Activated naive CD8-positive, alpha-beta T cell treated with anti-CD3 and anti-CD28 coated beads, Interleukin-2, amount 50 U/mL, for 16 hours (primary cell): ENCODE measurements at places on chromosomes 4 and X.

- DNase-seq, result no peak
Observed at GRCh38 chr4:16684097-16684496, 214.3 kb downstream of the LDB2 start.

DNA sequence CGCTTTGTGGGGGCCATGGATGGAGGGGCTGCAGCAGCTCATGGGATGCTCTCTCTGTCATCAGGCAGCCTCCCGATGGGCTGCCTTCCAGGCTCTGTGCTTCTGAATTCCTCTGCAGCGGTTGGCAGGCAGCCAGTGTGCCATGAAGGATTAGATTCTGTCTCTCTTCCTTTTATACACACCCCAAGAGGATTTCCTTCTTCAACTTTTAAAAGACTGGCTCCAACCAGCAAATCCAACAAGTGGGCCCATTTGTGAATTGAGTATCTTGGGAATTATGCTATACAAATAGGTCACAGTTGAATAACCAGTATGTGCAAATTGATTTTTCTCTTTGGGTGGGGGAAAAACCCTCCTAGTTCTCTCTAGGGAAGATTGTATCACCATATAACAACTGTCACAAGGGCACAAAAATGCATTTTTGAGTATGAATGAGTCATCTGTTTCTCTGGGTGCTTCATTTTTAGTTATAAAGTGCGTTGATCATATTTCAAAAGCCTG is 96.8 kb upstream of the FAT1 start:
- no peak for DNase-seq

- DNase-seq, result no peak
Observed at GRCh38 chr4:38190717-38191178, 230.6 kb downstream of the PTTG2 start.

DNA sequence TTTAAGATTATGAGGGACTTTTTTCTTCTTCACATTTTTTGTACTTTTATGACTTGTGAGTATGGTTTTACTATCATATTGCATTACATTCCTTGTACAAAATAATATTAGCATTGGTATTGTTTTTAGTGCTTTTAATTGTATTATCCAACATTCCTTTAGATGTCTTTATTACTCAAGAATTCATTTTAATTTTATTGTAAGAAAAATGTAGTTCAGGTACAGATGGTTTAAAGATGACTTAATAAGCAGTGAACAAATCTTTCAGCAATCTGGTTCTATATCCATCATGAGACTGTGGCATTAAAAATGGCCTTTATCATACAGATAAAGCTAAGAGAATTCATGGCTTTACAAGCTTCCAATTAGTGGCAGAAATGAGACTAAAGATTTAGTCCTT is 191.6 kb downstream of the ANTXR2 start:
- no peak for DNase-seq

GRCh38 chr4:166301266-166301665 is 428.2 kb downstream of the TLL1 start:
- no peak for DNase-seq

- DNase-seq, result no peak
Observed at GRCh38 chr4:131370846-131371245, 1778.2 kb upstream of the PCDH10 start.

GRCh38 chrX:42869659-42870476 is 91.9 kb upstream of the PPP1R2C start:
- DNase-seq, result no peak

GRCh38 chr4:15162465-15163283 is 160.4 kb downstream of the CPEB2 start:
- DNase-seq, result no peak

- no peak for DNase-seq
Observed at GRCh38 chr4:181083757-181084361, 1159.3 kb upstream of the TENM3 start.

DNA sequence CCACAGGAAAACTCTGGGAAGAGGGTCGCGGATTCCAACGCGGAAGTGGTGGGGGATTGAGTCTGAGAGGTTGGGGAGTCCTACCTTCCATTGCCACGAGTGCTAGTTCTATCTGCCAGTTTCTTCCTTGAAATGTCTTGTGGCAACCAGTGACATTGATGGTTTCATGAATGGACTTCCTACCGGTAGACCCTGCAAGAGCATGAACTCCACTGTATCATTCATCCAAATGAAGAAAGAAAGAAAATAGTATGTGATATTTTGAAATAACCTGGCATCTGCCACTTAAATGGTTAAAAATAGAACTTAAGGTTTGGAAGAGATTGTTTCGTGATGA is 1.1 kb upstream of the SLC10A7 start:
- no peak for DNase-seq

DNA sequence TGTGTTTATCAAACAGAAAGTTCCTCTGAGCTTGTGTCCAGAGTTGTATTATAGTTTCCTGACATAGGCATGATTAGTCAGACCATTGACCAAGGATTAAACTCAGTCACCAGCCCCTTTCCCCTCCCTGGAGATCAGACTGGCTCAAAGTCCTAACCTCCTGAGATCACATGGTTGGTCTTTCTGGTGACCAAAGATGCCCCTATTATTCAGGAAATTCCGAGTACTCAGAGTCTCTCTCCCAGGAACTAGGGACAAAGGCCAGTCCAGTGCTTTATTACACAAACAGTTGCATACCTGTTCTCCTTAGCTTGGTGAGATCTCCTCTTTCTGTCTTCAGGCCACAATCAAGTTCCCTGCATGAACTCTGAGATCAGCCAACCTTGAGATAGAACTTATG is 14.5 kb upstream of the ENPP6 start:
- DNase-seq, result no peak

DNA sequence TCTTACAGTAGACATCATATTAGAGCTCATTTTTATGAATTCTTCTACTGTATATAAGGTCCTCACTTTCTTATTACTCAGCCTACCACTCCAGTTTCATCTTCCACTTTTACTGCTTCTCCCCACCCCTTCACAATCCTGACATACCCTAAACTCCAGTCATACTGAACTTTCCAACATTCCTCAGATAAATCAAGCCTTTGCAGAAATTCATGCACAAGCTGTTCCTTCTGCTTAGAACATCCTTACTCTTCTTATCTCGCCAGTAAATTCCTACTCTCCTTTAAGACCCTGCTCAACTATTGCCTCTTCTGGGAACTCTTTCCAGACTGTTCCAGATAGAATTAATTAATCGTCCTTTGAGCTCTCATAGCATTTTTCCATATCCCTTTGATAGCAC is 24.8 kb downstream of the RTL9 start:
- DNase-seq, result no peak

DNA sequence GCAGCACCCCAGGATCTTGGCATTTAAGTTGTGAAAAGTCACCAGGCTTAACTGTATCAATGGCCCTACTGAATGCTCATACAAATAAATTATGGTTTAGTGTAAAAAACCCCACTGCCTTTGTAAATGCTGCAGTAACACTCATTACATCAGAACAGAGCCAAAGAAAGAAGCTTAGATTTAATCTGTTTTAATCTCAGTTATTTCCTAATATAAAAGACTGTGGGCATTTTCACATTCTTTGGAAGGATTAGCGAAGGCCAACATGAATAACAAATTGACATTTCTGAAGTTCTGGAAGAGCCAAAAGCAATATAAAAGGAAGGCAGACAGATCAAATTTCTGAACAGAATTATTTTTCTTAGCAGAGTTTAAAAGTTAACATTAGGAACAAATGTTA is 140.0 kb upstream of the HCCS start:
- no peak for DNase-seq

DNA sequence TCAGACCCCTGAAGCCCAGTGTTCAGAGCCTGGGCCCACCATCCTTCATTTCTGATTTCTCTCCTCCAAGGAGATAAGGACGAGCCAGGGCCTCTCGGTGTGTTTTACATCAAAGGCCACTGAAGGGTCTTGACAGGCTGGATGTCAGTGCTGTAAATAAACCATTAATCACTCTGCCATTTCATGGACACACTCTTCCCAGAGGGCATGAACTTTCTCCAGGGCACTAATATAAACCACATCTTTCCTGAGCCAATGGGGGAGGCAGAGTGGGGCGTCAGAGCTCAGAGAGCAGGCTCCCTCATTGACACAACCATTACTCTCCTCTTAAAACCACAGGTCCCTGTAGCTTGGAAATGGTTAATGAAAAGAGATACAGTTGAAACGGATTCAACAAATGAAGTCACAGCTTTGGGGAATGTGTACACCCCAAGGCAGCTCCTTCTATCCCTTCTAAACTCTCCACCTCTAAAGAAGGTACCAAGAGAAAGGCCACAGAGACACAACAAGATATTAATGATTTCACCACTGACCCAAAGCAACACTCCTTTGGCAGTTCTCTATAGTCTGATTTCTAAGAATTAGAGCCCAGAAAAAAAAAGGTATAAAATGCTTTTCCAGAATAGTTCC is 200.6 kb downstream of the CHIC2 start:
- DNase-seq, result no peak

DNA sequence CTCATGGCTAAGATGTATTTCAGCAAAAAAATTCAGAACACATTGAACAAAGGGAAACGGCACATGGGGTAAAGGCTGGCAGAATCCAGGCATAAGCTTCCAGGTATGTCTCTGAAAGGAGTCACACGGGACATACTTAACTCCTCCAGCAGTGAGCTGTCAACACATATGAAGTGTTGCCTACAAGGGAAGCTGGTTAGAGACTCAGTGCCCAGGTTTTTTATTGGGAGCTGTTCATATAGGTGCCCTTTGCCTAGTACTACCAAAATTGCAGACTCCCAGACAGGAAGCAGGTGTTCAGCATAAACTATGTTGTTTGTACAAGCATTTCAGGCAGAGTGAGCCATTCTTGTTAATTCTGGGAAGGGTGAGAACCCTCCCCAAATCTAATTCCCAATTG is 77.4 kb upstream of the PUDP start:
- DNase-seq, result no peak

GRCh38 chr4:163693211-163693610 is 198.7 kb downstream of the TMA16 start:
- DNase-seq, result no peak

DNA sequence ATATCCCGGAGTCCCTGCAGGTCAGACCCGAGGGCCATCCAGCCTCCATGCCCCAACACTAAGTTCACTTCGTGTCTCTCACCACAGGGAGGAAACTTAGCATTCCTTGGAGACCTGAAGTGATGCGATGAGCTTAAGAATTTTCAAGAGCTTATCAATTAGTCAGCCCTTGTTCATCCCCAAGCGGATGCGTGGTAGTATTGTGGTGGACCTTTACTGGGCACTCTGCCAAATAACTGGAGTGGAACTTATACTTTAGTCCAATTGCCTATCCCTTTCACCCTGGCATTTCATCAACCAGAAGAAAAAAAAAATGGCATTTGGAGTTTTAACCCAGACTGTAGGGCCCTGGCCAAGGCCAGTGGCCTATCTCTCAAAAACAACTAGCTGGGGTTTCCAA is 137.1 kb downstream of the RELL1 start:
- no peak for DNase-seq

- no peak for DNase-seq
Observed at GRCh38 chrX:71438750-71439149, 72.6 kb downstream of the TAF1 start.

DNA sequence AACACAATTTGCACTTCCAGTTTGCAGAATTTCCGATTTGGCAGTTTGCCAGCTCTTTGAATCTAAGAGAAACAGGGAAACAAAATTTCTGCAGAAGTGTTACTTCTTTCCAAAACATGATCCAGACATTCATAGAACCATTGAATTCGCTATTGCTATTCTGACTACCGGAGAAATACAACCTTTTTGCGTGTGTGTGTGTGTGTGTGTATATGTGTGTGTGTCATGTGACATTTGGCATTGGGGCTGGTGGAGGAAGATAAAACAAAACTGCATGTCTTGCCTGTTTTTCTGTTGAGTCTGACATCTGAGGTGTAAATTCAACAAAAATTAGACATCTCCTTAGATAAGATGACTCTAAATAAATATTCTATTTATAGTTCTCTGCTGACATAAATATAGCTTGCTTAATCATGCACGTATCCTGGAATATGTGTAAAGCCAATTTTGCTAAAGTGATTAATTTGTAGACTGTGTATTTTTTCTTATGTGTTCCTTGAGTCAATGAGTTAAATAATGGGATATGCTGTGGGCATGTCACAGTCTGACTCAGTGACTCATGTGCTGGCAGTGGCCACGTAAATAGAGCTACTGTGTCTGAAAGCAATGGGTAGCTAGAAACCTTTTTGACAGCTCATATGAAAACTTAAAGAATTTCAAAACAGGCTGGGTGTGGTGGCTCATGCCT is 98.9 kb downstream of the HPGD start:
- DNase-seq, result no peak

DNA sequence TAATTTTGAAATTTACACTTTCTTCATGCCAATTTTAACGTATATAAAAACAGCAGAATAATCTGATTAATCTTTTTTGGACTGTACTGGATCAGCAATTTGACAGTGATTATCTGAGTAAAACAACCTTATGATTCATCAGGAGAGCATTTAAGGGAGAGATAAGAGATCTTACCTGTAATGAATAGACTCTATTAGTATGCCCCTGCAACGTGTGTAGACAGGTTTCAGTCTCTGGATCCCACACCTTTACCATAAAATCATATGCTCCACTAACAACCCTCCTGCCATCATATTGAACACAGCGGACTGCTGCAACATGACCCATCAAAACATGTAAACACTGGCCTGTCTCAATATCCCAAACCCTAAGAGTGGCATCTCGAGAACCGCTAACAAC is 210.1 kb downstream of the FBXW7 start:
- no peak for DNase-seq

- no peak for DNase-seq
Observed at GRCh38 chr4:76199664-76200211, 13.9 kb downstream of the SCARB2 start.

GRCh38 chr4:173288698-173289352 is 45.3 kb downstream of the HMGB2 start:
- no peak for DNase-seq

- no peak for DNase-seq
Observed at GRCh38 chr4:107666134-107666533, 53.9 kb downstream of the PAPSS1 start.

DNA sequence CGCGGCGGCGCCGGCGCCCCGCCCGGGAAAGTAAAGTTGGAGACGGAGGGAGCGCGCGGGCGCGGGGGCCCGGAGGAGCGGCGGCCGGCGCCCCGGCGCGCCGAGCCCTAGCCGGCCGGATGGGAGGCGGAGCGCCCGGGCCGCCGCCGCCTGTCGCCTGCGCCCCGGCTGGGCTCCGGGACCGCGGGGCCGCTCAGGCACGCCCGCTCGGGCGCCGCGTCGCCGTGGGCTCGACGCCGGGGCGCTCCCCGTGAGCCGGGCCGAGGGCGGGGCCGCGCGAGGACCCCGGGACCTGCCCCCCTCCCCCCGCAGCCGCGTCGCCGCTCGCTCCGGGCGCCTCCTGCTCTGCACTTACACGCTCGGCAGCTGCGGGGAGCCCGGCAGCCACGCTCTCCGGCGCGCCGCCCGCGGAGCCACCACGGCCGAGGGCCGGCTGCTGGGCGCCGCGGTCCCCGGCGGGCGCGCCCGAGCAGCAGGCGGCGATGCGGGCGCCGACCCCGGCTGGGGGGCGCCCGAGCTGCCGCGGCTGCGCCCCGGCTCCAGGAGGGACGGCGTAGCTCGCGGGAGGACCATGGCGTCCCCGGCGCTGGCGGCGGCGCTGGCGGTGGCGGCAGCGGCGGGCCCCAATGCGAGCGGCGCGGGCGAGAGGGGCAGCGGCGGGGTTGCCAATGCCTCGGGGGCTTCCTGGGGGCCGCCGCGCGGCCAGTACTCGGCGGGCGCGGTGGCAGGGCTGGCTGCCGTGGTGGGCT is at the start of gene ADRA2C:
TSS of gene ADRA2C (plus strand) at position 350 of the 749 bp plus-strand sequence. CDS start at position 572, 222 bp downstream.
- no peak for DNase-seq
